ENCODE measurements at places on chromosomes 12 and 14.

DNA sequence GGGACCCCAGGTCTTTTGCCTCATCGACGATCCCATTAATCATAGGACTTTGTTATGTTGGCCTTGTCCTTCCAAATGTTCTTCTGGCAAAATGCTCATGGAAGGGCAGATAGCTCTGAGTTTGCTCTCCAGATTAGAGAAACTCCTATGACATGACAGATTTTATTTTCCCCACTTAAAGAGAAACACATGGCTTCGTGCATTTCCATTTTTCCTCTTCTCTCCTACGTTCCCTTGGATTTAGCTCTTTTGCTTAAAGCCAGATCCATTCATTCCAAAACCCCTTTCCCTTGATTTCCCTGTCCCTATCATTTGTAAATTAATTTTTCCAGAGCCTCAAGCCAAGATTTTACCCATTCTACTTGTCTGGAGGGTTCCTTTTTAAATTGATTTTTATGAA lies 2.9 kb downstream of the PRIMA1 start:
- no peak for DNase-seq

DNA sequence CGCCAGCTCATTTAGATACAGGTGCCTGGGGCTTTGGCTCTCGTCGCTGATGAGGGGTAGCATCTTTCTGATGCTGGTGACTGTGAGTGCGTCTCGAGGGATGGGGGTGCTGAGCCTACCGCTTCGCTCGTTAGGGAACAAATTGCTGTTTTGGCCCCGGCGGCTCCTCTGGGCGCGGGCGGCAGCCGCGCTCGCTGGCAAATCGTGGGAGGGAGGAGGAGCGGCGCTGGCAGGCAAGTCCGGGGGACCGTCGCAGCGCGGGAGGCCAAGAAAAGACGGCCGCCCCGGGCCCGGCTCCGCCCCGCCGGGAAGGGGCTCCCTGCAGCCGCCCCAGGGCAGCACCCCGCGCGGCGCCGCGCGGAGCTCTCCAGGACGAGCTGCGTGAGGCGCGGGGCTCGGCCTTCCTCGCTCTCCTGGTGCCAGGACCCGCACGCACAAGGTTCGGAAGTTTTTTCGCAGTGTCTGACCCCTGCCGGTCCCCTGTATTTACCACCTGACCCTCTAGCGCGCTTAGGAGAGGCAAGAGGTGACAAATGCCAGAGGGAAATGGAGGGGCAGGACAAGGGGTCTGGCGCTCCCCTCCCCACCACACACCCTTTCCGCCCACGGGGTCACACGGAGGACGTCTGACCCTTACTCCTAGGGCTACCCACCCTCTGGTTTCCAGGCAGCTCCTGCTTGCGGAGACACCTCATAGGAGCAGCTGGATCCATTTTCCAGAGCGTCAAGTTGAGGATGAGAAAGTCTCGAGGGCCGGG lies 899 bp upstream of the KCNH3 start:
- no peak for DNase-seq

GRCh38 chr12:24797901-24798300 lies 151.0 kb downstream of the BCAT1 start:
- DNase-seq, result no peak

DNA sequence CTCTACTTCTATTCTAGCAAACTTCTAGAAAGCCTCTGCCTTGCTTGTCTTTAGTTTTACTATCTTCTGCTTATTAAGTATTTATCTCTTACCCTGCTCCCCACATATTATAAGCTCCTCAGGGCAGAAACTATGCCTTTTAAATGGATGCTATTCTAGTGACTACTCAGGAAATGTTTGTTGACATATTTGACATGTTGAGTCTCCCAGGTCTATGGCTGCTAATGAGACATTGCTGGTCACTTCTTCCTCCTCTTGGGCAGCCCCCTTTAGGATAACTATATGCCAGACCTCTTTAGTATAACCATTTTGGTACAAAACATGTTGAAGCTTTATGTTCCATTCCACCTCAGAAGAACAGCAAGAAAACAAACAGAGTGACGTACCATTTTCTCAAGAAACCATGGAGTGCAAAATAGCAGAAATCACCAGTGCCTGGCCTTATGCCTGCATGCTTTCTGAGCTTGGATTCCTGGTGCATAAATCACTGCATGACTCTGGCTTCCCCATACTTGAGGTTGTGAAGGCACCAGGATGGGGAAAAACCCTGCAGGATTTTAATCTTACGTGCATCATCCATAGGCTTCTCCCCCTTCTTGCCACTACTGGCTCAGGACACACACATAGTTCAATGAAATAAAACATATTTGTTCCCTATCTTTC lies 202.6 kb downstream of the TMX1 start:
- no peak for DNase-seq

- DNase-seq, result no peak
These were observed 583.5 kb upstream of the TBX3 start for GRCh38 chr12:115267464-115267863.

- DNase-seq, result no peak
These were observed 19.8 kb downstream of the LEMD3 start for GRCh38 chr12:65189028-65189718.

GRCh38 chr14:104307246-104307626 lies 168.8 kb downstream of the KIF26A start:
- DNase-seq, result no peak

DNA sequence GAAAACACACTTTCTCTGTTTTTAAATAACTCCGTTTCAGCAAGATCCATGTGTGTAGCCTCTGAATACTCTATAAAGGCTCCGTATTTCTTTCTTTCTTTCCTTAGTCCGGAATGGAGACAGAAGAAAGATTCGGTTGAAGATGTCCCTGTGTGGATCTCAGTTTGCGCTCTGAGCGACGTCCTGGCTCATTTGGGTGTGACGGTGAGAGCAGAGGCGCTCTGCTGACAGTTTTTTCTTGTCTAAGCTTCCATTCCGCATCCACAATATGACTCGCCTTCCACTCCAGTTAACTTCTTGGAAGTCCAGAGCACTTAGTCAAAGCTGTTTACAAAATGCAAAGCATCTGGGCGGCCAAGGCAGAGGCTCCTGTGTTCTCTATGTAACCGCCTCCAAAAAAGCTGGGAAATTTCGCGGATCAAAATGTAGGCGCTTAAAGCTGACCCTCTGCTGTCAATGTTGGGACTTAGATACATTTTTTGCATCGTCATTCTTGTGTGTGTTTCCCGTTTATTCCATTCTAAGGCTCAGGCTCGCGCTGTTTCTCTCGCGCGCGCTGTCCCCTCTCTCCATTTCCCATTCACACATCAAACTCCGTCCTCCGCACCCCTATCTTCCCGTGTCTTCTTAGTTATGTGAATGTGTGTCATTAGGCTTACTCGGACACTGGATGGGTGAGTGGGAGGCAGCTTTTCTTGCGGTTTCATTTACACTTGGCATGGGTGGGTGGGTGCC lies 880 bp upstream of the FLRT2 start:
- DNase-seq, result no peak

DNA sequence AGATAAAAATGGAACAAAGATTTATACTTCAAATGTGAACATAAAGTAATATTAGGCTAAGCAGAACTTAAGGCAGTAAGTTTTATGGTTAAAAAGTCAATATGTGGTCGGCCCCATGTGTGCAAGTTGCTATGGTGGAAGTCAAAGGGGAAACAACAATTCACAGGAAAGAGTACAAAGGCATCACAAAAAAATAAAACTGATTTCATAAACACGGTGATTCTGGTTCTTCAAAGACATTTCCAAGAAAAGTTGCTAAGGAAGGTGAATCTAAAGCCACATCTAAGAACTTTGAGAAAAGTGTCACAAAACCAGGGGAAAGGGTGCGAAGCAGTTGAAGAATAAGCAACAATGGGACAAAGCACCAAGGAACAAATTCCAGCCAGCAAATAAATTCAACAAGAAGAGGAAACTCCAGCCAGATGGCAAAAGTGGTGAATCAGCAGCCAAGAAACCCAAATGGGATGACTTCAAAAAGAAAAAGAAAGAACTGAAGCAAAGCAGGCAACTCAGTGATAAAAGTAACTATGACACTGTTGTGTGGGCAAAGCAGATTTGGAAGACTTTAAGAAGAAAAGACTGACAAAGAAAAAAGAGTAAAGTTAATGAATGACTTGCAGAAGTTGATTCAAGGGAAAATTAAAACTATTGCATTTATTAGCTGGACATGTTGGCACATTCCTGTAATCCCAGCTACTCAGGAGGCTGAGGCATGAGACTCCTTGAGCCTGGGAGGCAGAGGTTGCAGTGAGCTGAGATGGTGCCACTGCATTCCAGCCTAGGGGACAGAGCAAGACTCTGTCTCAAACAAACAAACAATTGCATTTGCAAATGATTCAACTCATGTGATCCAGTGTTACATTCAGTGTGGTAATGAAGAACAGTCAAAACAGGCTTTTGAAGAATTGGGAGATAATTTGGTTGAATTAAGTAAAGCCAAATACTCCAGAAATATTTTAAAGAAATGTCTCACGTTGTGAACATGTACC lies 19.5 kb downstream of the PTGDR start:
- DNase-seq, result no peak

GRCh38 chr12:92421701-92422100 lies 276.1 kb upstream of the BTG1 start:
- no peak for DNase-seq

- no peak for DNase-seq
These were observed 28.4 kb downstream of the DGLUCY start for GRCh38 chr14:91142214-91142668.

- no peak for DNase-seq
These were observed 43.9 kb downstream of the SSPN start for GRCh38 chr12:26239122-26239851.

GRCh38 chr14:74952180-74952665 lies 3.2 kb downstream of the PGF start:
- DNase-seq, result peak; percentile 49

DNA sequence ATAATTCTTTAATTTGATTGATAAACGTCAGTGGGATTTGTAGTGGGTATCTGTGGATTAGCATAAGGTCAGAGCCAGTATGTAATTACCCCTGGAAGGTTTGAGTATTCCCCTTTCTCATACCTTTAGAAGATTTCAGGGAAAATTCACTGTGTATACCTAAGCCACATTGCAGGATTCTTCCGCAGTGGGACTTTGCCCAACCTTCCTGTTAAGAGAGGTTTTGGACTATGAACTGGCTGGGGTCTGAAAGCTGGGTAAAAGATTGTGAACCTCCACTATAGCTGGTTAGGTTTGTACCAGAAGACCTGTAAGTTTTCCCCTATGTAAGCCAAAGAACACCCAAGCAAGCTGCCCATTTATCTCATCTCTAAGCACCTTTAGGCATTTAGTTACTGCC lies 150.2 kb downstream of the TTC6 start:
- DNase-seq, result no peak

DNA sequence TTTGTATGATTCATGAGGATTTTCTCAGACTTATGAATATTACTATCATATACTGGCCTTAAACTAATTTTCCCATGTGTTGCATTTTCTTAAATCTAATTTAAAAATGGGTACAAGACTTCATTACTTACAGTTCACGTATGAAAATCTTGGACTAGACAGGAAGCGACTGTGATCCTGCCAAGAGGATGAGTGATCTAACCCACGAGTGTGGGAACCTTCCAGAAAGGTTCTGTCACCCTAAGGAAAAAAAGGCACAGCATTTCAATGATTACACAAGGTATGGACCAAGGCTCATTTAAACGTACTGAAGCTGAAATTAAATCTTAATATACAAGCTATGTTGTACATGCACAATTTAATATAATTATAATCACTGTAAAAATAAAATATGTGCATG lies 293.5 kb upstream of the DIO2 start:
- no peak for DNase-seq

DNA sequence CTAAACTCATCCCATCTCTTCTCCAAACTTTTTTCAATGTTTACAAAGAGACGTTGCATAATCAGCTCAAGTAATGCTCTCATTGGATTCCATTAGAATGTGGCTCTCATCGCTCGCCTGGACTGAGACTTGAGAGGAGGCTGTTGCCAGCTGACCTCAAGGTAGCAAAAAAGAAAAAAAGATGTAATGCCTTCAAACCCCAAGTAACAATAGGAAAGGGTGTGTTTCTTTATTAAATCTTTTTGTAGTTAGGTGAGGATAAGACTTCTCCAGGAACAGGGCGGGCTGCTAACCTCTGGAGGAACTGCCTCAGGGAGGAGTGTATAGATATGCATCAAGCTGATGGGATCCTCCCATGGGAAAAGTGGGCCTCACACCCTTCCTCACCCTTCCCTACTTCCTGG lies 956 bp upstream of the PTHLH start:
- DNase-seq, result no peak

DNA sequence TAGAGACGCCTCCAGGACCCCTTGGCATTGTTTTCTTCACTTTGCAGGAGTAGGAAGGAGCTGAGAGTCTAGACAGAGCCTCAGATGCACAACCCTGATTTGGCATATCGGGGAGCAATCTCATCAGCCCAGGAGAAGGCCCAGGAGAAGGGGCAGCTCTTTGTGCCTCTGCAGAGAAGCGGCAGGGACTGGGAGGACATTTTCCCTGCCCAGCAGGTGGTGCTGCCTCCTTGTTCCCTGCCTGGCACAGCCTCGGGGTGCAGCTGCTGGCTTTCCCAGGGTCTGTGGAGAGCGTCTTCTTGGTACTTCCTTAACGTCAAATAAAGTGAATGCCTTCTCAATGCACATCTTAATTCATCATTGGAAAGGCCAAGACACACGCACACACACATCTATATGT lies 419.5 kb downstream of the TMEM121 start:
- DNase-seq, result no peak

- DNase-seq, result no peak
These were observed 146.3 kb upstream of the RMST start for GRCh38 chr12:97316321-97316720.

DNA sequence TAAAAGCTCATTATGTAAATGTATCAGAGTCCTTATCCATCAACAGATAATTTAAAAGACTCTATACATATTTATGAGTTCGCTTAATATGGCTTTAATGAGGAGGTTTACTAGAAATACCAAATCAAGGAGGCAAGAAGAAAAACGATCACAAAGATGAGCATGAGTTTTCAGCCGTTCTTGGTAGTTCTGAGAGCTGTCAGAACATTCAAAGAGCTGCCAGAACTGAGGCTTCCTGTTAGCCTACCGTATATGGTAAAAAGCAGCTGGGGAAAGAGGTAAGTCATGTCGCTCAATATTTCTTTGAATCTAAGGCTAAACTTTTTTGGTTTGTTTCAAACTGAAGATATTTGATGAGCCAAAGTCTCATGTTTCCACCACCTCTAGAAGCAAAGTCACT lies 115.3 kb upstream of the PLXNC1 start:
- DNase-seq, result no peak

DNA sequence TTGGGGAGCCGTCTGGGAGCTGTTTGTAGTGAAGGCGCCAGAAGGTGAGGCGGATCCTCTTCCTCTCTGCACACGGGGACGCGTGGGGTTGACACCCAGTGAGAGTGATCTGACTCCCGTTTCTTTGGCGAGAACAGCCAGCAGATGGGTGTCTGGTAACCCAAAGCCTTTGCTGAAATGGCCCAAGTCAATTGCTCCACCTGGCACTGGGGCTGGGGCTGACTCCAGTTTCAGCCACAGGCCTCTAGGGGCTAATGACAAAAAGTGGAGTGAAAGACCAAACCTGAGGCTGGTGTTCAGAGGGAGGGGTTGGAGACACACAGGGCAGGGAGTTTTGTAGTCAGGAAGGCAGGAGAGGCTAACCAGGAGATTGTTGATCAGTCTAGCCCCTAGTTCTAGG lies 87.0 kb downstream of the FRMD6 start:
- DNase-seq, result no peak

- no peak for DNase-seq
These were observed 9.5 kb downstream of the RITA1 start for GRCh38 chr12:113194971-113195391.

GRCh38 chr14:77794357-77794756 lies 5.6 kb upstream of the ADCK1 start:
- no peak for DNase-seq

- no peak for DNase-seq
These were observed 54.7 kb downstream of the VRK1 start for GRCh38 chr14:96851694-96852381.

GRCh38 chr14:77296155-77296554 lies 24.5 kb downstream of the POMT2 start:
- DNase-seq, result no peak
